ENCODE measurements at places on chromosomes 4 and X. TPM values are rescaled to one million over a fixed set of nuclear protein-coding genes. Genes with fewer than 3 reads are reported as not detected.

DNA sequence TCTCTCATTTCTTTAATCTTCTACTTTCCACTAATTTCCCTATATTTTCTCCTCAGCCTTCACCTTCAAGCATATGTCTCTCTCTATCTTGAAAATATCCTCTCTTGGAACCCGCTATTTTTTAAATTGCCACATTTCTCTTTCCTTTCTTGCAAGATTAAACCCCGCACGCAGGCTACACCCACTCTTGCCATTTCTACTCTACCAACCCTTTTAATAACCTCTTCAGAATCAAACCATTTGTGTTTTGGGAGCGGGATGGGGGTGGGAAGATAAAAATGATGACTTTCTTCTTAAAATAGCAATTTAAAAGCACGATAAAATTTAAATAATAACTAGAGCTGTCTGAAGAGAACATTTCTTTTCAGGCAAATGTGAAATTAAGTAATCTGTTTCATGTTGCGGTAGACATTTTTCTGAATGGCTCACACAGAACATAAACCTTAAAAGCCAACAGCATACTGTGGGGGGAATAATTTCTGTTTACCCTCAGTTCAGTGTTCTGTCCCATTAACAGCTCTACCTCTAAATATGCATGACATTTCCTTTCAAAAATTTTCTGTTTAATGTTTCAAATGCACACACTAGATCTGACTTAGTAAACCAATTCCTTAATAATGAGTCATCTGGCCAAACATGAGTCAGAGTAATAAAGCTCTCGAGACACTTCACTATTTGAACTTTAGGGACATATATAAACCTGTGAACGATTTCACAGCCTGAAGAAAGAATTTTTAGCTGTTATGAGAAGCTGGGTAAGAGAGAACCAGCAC is 20.5 kb downstream of the ARSJ start:
- no peak overlapping the region for H3K4me3 ChIP-seq
- DNase-seq = no peak
- H3K4me1 ChIP-seq = peaks cover 18% of the 10 kb centered on the region
- peak overlapping the region; percentile 56 for H3K27ac ChIP-seq

TCEAL5 gene
- total RNA-seq = not detected

IL21 gene
- not detected for total RNA-seq

S100G gene
- not detected for total RNA-seq
